ENCODE measurements at places on chromosomes 1 and 21.

GRCh38 chr1:101288491-101288944 lies 51.7 kb downstream of the S1PR1 start:
- peak; percentile 41 for DNase-seq

- peak; percentile 30 for DNase-seq
Observed at GRCh38 chr1:64505232-64505943, 35.5 kb downstream of the CACHD1 start.

DNA sequence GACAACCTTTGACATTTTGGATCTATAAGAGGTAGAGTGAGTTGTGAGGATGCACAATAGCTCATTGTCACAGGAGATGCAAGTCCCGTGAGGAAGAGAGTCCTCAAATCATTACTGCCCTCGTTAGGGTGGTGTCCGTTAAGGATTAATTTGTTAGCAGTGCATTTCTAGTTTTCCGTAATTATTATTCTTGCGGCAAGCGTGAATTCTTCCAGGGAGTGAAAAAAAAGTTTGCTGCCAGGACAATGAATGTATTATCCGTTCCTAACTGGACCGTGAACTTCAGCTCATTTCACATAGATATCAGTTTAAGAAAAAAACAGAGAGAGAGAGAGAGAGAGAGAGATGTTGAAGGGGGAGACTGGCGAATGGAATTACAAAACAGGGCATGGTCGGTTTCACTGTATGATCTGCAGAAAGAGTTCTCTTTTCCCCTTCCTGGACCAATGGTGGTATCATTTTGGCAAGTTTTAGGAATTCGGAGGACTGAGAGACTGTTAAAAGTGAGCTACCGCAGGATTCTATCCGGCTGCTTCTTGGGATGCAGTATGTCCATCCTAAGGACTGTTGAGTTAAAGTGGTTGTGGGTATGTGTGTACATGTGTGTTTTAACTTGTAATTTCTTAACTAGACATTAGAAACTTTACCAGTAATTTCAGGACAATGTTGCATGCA lies 216.0 kb upstream of the NFIA start:
- no peak for DNase-seq

DNA sequence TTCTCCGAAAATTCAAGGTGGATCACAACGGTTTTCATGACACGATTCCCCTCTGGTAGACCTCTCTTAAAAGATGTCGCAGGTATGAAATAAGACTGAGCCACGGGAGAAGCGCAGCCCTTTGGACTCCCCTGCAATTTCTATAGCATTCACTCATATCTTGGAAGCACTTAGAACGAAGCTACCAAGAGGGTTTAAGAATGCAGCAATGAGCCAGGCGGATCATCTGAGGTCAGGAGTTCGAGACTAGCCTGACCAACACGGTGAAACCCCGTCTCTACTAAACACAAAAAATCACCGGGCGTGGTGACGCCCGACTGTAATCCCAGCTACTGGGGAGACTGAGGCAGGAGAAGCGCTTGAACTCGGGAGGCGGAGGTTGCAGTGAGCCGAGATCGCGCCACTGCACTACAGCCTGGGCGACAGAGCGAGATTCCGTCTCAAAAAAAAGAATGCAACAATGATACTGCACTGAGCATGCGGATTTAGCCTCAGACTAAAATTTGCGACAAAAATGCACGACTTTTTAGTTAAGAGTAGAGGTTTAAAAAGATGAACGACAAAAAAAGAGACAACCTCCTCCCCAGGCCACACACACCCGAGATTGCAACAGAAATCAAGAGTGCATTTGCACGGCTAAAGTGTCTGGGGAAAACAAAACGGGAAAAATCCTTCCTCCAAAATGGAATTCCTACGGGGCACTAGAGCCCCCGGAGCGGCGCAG lies 743 bp downstream of the TOMM20 start:
- DNase-seq: no peak

- peak; percentile 33 for DNase-seq
Observed at GRCh38 chr1:160070243-160071163, 543 bp upstream of the KCNJ10 start.

DNA sequence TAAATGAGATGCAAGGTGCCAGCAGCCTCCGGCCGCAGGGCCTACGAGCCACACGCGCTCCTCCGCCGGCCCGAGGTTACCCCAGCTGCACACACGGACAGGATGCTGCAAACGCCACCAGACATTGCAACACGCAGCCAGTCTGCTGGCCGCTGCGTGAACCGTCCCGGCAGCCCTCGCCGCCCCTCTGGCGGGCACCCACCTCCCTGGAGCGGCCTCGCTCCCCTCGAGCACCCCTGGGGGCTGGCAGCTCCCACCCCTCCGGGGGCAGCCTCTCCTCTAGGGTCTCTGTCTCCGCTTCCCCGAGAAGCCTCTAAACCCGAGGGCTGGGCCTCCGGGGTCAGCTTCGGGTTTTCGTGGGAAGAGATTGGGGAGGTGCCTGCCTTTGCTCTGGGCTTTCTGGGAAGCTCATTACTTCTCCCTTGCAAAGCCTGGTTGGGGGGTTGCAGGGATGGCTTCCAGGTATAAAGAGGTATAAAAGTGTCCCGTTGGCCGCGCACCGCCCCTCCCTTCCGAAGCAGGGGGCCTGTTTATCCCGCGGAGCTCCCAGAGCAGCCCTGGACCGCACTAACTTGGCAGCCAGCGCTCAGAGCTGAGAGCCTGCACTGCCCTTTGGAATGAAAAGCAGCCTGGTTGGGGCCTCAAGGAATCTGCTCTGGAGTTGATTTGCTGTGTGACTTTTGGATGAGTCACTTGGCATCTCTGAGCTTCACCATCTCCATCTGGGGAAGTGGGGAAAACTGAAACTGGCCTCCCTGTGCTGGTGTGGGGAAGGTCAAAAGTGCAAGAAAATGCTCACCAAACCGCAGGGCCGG lies 21.8 kb downstream of the DHRS3 start:
- no peak for DNase-seq

GRCh38 chr1:61182049-61182448 lies 99.7 kb downstream of the NFIA start:
- no peak for DNase-seq

DNA sequence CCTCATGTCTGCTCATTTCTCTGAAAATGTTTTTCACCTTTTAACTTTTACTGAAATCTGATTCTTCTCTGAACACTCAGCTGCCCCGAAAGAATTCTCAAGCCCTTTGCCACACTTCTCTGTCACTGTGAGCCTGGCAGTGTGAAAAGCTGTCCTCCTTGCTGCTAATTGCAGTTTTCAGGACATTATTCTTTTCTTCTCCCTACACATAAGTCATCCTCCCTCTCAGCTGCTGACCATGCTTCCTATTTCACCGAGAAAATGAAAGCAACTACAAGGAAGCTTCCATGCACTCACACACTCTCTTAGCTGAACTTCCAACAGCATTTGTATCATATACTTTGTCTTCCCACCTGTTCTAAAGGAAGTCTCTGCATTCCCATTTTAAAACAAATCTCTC lies 15.8 kb downstream of the OLFM3 start:
- DNase-seq: no peak

DNA sequence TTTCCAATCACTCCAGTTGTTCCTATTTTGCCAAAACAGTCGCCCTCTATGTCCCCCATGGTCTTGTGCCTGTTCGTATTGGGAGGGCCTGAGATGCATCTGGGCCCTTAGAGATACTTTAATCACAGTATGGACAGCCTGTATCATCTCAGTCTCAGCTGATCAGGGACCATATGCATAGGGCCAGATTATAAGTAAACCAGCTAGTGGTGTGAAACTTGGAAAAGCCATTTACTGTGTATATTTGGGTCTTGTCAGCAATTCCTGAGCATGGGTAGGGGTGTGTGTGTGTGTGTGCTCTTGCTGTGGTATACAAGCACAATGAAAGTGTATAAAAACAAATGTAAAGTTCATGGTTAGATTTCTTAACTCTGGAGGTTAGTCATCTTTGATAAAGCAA lies 22.8 kb downstream of the SH3BGR start:
- no peak for DNase-seq

DNA sequence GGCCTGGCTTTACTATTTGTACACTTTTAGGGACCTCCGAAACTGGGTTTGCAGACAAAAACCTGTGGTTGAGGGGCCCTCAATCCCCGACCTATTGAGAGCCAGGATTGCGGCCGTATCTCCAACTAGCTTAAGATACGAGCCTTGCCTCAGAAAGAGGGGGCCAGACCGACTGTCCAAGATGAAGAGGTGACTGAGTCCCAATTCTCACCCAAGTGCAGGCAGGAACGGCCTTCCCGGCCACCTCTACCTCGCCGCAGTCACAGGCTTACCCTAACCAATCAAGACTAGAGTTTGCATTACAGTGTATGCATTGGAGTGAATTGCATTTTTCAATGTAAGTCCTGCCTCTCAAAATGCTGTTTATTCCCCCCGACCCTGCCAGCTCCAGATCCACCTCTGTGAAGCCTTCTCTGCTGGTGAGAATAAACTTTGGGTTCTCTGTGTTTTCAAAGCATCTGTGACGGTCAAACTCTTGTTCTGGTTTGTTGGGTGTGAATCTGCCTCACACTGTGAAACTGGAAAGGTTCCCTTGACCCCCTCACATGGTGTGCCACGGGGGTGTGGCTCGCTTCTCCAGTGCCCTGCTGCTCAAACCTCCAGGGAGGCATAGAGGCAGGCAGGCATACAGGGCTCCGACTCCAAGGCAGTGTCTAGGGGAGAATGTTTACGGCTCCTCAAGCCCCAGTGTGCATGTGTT lies 62.2 kb upstream of the WLS start:
- no peak for DNase-seq

GRCh38 chr1:114756009-114756892 lies 1.5 kb downstream of the CSDE1 start:
- no peak for DNase-seq

GRCh38 chr1:75937034-75937433 lies 4.8 kb upstream of the ASB17 start:
- DNase-seq: no peak

GRCh38 chr1:118984722-118985639 lies 3.2 kb downstream of the TBX15 start:
- no peak for DNase-seq

DNA sequence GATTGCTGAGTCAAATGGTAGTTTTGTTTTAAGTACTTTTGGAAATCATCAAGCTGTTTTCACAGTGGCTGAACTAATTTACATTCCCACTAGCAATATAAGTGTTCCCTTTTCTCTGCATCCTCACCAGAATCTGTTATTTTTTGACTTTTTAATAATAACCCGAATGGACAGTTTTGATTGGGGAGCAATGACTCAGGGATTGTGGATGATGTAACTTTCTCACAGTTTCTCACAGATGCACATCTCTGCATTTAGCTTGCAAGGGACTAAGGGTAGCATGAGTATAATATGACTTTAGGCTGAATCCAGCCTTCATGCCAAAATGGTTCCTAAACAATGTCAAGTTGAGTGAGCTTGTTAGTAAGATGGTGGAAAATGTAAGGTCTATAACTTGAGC lies 90.2 kb downstream of the C4BPA start:
- DNase-seq: no peak

Measured in stimulated activated CD4-positive, alpha-beta T cell treated with anti-CD3 and anti-CD28 coated beads, Interleukin-4, amount 100 ng/mL, for 48 hours (primary cell).